ENCODE measurements at places on chromosomes 1 and 21. TPM values are rescaled to one million over a fixed set of nuclear protein-coding genes. Genes with fewer than 3 reads are reported as not detected.
A peak's percentile ranks its signal among the peaks of the same experiment; 100 is the strongest.

- peak; percentile 29 for ATAC-seq
Measured at GRCh38 chr1:119007670-119008482, 19.7 kb upstream of the TBX15 start.

- ATAC-seq = no peak
Measured at GRCh38 chr1:48744032-48744431, 32.7 kb downstream of the BEND5 start.

- no peak for ATAC-seq
Measured at GRCh38 chr1:118254491-118255425, 69.7 kb upstream of the SPAG17 start.

GRCh38 chr1:165444897-165445370 is at the start of gene RXRG:
Gene RXRG (minus strand): TSS chr1:165445126. CDS start chr1:165444893, 233 bp downstream.
- ATAC-seq = no peak

- no peak for ATAC-seq
Measured at GRCh38 chr21:27298465-27298864, 331.6 kb upstream of the ADAMTS5 start.

GRCh38 chr1:27635396-27636142 is 584 bp upstream of the FGR start:
- ATAC-seq = no peak

GRCh38 chr1:198107091-198107501 is 49.7 kb upstream of the NEK7 start:
- ATAC-seq = no peak

DNA sequence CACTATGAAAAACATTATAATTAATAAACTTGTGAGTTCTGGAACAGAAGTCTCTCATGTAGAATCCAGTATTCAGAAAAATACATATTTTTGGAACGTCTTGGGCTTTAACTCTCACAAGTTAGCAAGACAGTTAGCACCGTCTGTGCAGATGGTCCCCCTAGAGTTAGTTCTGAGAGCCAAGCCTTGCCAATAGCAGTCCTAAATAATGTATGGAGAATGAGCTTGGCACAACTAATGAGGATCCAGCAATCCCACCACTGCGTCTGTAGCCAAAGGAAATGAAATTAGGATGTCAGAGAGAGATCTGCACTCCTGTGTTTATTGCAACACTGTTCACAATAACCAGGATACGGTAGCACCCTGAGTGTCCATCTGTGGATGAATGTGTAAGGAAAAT is 54.6 kb upstream of the VAMP3 start:
- ATAC-seq = no peak

DNA sequence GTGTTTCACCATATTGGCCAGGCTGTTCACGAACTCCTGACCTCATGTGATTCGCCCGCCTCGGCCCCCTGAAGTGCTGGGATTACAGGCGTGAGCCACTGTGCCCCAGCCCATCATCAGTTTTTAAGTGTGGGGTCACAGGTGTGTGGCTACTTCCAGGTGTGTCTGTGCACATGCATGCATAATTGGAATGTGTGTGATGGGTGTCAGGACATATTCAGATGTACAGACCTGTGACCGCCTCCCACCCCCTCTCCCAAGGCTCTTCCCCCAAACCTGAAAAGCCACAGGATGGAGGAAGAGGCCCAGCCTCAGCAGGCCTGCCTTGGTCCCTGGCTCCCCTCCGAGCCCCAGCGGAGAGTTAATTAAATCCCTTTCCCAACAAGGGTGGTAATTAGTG is 37.3 kb upstream of the CSF3R start:
- ATAC-seq = no peak

- ATAC-seq = no peak
Measured at GRCh38 chr21:32237021-32237420, 41.8 kb downstream of the MIS18A start.

GRCh38 chr1:194717334-194717733 is 1530.9 kb upstream of the B3GALT2 start:
- no peak for ATAC-seq

DNA sequence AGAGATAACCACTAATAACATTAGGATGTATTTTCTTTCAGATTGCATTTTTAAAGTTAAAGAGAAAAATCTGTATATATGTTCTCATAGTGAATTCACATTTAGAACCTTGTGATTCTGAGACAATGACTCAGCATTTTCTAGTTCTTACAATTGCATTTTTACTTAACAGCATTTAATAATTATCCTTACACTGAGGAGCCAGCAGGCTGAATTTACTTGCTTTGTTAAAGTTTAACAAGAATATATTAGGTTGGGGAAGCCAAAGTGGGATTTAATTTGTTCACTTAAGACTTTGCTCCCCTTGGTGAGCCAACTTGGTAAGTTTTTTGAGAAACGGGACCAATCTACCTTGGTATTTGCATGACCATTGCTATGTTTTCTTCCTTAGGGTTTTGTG is 4.5 kb downstream of the PATJ start:
- no peak for ATAC-seq

GRCh38 chr1:21921100-21921875 is 15.8 kb downstream of the HSPG2 start:
- no peak for ATAC-seq

DNA sequence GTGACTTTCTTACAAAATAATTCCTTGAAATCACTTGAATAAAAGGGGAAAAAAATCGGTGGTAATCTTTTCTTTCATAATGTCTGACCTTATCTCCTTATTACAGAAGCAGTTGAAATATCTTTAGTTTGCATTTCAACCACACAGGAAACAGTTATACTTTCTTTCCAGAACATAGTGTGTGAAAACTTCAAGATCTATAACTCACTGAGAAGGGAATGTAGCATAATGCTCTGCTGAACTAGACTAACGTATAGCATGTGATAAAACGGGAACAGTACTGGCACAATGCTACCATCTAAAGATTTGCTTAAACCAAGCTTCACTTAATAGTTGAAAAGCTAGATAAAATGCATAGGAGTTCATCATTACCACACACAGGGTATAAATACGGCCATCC is 45.0 kb downstream of the VAV3 start:
- no peak for ATAC-seq

DNA sequence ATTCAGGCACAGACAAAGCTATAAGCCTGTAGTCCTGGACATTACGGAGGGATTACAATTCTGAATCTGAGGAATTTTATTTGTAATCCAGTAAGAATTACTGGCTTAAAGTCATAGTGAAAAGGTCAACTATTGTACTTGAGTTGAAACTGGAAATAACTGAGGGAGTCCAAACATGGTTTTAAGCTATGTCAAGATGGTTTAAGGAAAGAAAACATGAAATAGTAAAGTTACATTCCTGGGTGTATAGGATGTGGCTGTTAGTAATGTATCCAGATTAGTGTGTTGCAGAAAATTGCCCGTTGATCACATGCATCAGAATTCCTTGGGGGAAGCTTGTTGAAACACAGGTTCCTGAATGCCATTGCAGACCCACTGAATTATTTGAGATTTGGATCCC is 124.8 kb upstream of the GORAB start:
- no peak for ATAC-seq

DNA sequence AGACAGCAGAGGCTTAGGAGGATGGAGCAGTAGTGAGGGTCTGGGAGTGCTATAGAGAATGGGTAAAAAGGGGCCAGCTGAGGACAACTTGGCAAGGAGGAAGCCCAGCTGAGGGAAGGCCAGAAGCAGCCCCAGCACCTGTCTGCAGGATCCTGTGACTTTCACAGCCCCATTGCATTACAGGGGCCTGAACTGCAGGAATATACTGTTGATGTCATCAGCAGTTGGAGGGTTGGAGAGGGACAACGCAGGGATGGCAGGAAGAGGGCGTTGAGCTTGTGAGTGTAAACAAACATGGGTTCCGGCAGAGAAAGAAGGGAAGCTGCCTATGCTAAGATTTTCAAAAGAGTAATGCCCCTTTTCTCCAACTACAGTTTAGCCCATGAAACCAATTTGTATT is 628.5 kb downstream of the SMYD3 start:
- no peak for ATAC-seq

GRCh38 chr1:156230473-156230837 is 11.5 kb upstream of the BGLAP start:
- no peak for ATAC-seq

GRCh38 chr1:43430831-43431230 is 22.9 kb downstream of the HYI start:
- ATAC-seq = no peak

DNA sequence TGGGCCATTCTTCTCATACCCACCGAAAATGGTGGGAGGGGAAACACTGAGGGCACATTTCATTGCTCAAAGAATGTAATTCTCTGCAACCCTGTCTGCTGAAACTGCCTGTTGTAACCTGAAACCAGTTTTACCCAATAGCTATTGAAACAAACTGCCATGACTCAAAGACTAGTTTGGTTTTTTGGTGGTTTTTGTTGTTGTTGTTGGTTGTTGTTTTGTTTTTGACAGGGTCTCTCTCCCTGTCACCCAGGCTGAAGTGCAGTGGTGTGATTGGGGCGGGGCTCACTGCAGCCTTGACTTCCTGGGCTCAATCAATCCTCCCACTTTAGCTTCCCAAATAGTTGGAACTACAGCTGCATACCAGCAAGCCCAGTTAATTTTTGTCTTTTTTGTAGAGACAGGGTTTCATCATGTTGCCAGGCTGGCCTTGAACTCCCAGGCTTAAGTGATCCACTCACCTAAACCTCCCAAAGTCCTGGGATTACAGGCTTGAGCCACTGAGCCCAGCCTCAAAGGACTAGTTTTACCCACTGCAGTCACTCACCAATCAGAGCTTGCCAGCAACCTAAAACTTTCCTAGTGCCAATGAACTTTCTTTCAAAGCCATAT is 2.1 kb upstream of the IPP start:
- ATAC-seq = no peak

- peak; percentile 98 for ATAC-seq
Measured at GRCh38 chr1:233520261-233521191, 93.4 kb upstream of the KCNK1 start.

DNA sequence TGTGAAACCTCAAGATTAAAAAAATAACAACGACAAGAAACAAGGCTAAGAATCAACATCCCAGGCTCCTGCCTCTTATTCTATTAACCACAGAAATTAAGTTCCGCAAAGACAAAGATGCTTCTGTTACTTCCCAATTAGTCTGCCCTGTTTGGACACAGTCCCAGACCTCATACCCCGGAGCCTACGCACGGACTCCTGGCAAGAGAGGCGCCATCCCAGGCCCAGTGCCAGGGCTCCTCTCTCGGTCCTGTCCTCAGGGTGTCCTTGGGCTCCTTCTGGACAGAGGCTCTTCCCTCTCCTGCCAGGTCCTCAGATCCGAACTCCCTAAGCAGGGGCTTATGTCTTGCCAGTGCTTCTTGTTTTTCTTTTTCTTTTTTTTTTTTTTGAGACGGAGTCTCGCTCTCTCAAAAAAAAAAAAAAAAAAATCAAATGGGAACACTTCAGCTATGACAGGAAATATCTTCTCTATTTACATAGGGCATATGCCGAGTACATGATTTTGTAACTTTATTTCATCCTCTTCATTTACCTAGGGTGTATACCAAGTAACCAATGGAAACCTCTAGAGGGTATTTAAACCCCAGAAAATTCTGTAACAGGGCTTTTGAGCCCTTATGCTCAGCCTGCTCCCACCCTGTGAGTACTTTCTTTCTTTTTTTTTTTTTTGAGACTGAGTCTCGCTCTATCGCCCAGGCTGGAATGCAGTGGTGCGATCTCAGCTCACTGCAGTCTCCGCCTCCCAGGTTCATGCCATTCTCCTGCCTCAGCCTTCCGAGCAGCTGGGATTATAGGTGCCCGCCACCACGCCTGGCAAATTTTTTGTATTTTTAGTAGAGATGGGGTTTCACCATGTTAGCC is 11.7 kb upstream of the ENO1 start:
- peak; percentile 82 for ATAC-seq

DNA sequence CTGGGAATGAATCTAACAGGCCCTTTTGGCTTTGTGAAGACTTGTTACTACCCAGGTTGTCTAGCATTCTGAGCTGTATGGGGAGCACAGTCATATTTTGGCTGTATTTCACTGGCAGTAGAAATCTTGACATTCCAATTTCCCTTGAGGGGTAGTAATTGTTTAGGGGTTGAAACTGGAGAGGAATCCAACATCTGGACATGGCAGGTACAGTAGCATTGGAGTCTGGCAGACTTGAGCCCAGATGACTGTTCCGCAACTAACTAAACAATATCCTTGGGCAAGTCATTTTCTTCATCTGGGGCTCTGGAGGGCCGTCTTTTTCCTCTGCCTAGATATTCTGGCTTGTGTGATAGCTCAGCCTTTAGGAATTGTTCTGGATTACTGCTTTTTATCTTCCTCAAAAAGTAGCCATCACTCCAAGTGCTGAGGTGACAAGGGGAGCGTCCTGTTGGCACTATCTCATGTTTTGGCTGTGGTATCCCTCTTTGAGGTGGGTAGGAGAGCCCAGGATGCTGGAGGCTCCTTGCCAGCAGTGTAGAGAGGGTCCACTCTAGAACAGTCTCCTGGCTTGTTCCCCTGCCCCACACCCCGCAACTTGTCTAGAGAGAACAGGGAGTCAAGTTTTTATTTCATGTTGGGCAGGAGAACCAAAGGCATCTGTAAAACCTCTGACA is 22.7 kb upstream of the NBL1 start:
- no peak for ATAC-seq

GRCh38 chr21:46509741-46510502 is 51.2 kb downstream of the DIP2A start:
- ATAC-seq = peak; percentile 99

DNA sequence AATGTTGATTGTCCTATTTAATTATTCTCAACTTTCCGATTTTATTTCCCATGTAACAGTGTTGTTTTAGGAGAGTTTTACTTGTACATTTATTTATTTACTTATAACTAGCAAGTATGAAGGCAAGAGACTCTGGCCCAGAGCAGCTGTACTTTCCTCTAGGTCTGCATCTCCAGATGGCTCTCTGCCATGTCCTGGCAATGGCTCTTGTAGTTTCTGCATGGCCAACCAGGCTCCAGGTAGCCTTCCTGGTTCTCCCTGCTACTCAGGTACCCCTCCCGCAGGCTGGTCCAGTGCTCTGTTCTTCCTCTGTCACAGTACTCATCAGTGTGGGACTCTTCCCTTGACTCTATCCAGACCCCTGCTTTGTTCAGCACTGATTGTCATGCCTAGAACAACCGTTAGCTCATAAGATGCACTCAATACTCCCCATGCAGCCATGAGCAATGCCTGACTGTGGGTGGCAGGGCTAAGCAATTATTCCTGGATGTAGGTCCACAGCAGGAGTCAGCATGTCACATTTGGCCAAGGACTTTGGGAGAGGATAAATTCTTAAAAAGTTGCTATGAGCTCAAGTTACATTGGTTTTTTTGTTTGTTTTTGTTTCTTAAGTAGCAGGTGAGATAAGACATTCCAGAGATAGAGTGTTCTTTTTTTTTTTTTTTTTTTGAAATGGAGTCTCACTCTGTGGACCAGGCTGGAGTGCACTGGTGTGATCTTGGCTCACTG is 10.9 kb upstream of the IL20 start:
- no peak for ATAC-seq

RPTN gene
- 0.08 TPM for total RNA-seq

HRNR gene
- total RNA-seq = not detected

ACKR1 gene
- 17.6 TPM for total RNA-seq

MAEL gene
- total RNA-seq = 0.24 TPM

C1orf185 gene
- not detected for total RNA-seq

PCAT6 gene
- total RNA-seq = 5.8 TPM

CLIC6 gene
- total RNA-seq = 0.60 TPM

C8A gene
- not detected for total RNA-seq

KPRP gene
- 3.6 TPM for total RNA-seq

AK5 gene
- total RNA-seq = not detected

GPR89A gene
- 13.5 TPM for total RNA-seq

CD5L gene
- not detected for total RNA-seq

NID1 gene
- 5.3 TPM for total RNA-seq

BATF3 gene
- 0.68 TPM for total RNA-seq
